ENCODE measurements at places on chromosomes 12 and 14.

- DNase-seq: no peak
Measured at GRCh38 chr12:28933864-28934527, 215.1 kb upstream of the FAR2 start.

DNA sequence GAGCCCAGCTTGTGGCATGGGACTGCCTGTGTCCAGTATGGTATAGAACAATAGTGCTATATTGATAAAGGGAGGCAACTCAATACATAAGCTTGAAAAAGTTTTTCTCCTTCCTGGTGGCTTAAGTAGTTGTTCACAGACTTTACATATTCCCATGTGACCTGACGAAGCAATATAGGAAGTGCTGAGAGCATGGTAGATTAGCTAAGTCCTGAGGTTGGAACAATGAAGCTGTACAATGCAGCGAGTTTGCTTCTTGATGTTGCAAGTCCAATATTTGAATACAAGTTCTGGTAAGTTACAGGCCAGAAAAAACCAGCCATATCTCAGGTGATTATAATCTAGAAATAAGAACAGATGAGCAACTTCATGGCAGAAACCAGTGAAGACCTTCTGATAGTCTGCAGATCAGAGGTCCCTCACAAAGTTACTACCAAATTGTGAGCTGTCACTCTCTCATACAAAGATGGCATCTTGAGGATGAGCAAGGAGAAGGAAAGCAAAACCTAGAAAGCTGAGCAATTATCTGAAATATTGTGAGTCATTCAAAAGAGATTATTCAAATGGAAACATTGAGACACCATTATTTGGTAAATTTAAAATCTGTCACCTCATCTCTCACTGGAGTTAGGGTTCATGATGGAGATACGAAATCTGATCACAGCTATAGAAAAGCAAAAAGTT lies 72.9 kb upstream of the BTG1 start:
- peak; percentile 28 for DNase-seq

- DNase-seq: peak; percentile 4
Measured at GRCh38 chr14:87896393-87897380, 96.3 kb downstream of the GALC start.

DNA sequence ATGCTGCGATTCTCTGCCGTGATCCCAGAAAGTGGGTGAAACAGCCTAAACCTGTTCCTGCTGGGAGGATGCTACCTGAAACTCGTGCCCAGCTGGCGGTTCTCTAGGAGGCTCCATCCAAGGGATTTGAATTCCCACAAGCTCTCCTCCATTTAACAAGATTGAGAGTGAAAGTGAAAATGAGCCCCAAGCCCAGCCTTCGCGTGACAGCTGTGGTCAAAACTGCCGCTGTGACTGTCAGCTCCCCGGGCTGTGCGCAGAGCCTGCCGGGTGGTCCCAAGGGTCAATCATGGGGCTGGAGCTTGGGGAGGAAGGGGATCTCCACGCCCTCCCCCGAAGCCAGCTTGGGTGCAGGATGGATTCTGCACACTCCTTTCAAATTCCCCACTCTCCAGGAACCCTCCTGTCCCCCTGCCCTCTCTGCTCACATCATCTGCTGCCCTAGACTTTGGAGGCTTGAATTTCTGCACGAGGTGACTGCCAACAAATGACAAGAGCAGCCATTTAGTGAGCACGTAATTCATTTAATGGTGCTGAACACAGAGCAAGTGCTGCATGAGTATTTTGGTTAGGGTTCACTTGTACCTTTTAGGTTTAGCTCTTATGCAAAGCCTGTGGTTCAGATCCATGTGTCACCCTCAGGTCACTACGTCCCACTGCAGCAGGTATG lies 5.3 kb downstream of the ASB2 start:
- peak; percentile 72 for DNase-seq

DNA sequence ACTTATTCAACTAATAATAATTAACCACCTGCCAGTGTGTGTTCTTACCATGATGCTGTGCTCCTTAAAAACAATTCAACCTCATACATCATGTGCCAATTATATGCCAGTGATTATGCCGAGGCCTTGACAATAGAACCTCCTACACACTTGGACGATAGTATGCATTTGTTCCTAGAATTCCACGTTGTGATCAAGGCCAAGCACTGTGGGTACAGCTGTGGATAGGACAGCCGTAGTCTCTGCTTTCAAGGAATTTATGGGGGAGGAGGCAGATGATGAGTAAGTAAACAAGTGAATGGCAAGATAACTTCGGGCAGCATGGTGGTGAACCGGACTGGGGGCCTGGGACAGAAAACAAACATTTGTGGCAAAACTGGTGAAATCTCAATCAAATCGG lies 18.0 kb upstream of the MYO1H start:
- no peak for DNase-seq

DNA sequence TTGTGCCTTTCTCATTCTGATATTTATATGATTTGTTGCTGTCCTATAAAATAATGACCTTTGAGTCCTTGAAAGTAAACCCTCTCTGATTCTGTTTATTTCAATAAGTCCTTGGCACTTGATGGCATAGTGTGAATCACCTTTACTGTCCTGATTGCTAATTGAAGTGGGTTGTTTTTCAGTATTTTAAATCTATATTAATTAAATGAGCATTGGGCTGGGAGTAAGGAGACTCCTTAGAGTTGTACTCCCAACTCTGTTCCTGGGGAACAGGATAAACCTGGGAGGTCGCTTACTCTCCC lies 235.7 kb downstream of the EGLN3 start:
- no peak for DNase-seq

DNA sequence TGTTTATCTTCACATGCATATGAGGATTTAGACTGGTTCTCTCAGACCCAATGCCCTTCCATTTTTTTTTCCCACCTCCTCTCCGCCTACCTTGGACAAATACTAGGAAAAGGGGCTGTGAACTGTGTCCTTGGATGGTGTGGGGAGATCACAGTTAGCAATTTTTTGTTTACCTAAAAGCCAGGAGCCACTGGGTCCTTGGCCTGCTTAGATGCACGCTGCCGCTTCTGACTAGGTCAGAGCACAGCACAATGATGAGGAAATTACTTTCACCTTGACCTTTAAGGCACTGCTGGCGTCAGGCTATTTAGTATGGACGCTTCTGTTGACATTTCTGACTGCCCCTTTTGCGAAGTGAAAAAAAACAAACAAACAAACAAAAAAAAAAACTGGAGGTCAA lies 1.9 kb downstream of the CCDC38 start:
- no peak for DNase-seq

- no peak for DNase-seq
Measured at GRCh38 chr12:19299765-19300164, 139.5 kb upstream of the AEBP2 start.

DNA sequence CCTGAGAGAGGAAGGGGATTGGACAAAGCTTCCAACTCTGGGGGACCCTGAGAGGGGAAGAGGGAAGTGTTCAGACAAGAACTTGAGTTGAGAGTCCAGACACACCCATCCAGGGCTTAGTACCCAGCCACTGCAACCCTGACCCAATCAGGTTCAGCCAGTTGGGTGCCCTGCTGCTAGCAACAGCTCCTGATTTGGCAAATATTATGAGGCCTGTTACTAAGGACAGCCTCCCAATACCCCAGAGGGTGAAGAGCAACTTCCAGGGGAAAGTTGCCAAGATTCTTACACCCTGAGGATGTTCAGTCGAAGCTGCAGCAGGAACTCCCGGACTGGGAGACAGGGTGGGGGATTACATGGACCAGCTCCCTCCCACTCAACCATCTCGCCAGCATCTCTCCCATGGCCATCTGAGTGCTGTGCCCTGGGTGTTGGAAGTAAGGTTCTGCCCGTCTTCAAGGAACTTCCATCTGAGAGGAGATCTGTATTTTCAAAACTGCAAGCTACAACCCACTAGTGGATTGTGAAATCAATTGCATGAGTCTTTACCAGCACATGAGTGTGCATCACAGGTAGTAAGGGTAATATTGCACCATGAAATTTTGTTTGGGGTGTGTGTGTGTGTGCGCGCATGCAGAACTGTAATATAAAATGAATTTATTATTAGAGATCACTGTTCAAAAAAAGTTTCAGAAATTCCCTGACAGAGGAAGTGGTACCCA lies 11.5 kb upstream of the KRT78 start:
- DNase-seq: no peak

GRCh38 chr12:16245209-16245608 lies 32.3 kb downstream of the SLC15A5 start:
- DNase-seq: no peak

DNA sequence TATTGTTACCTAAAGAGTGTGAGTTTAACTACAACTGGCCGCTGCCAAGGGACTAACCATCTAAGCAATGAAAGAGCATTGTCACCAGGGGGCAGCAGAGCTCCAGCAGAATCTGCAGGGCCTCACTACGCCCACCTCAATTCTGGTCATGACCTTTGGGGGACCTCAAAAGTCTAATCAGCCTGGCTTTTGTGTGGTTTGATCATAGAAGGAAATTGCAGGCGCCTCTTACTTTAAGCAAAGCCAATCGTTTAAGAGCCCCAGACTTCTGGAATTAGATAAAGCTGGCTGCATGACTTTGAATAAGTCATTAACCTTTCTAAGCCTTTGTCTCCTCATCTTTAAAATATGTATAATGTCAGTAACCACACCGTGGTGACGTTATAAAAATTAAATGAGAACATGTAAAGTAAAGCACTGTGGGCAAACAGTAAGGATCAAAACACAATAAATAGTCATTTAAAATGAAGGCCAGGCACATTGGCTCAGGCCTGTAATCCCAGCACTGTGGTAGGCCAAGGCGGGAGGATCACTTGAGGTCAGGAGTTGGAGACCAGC lies 58.6 kb downstream of the TBX3 start:
- peak; percentile 14 for DNase-seq

DNA sequence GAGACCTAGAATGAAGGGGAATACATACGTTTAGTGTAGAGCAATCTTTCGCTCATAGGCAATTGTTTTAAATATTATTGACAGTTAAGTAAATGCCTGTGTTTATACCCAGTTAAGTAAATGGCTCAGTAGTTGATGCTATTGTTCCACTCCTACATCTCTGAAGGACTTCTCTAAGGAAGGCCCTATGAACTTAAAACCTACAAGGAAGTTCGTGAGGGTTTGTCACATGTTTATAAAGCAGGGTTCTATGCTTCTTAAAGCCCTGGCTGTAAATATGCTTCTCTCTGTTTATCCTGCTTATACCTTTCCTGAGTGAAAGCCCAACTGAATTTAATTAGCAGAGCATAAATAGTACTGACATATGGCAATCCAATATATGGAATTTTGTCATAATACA lies 282.1 kb upstream of the NPAS3 start:
- DNase-seq: no peak

DNA sequence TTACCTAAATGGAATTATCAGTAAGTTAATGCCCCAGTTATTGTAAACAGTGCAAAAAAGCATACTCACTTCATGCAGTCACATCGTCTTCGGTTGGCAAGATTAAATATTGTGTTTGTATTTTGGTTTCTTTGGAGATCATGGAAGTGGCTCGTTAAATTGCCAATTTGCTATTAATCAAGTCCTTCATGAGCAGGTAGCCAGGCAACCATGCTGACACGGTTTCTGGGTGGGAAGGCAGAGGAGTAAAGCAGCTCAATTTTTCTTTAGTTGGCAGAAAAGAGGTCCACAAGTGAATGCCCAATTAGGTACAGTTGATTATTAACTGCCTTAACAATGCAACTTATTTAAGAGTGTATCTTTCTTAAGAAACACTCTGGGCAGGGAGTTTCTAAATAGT lies 43.9 kb downstream of the PPP4R3A start:
- no peak for DNase-seq

DNA sequence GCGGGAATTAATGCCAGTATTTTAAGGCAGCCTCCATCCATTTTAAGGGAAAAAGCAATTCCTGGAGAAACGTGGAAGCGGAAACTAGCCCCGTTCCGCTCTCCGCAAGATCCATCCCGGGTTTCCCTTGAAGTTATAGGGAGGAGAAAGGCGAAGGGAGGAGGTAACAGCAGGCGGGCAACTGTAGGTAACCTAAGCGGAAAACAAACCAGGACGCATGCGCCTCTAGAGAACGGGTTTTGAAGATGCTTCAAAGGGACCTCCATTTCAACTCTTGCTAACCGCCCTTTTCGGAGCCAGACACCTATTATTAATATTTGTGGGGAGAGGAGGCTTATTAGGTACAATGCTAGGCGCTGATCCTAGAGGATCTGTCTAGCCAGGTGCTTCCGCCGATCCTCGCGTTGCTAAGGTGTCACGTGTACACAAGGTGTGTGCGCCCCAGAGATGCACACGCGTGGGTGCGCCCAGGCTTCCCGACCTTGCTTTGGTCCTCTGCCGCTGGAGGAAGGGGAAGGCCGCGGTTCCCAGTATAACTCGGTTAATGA lies 6.2 kb downstream of the TBX5 start:
- DNase-seq: no peak

- no peak for DNase-seq
Measured at GRCh38 chr12:94261119-94261518, 112.7 kb downstream of the PLXNC1 start.

- DNase-seq: no peak
Measured at GRCh38 chr12:76180401-76181277, 96.2 kb upstream of the NAP1L1 start.

Data from stimulated activated CD4-positive, alpha-beta T cell treated with anti-CD3 and anti-CD28 coated beads, Interleukin-4, amount 100 ng/mL, for 24 hours (primary cell).